ENCODE measurements at places on chromosomes 16 and 17.

- DNase-seq = no peak
Observed at GRCh38 chr17:42289611-42290181, 1.4 kb downstream of the STAT5A start.

- no peak for DNase-seq
Observed at GRCh38 chr16:85563515-85564276, 49.4 kb upstream of the GSE1 start.

DNA sequence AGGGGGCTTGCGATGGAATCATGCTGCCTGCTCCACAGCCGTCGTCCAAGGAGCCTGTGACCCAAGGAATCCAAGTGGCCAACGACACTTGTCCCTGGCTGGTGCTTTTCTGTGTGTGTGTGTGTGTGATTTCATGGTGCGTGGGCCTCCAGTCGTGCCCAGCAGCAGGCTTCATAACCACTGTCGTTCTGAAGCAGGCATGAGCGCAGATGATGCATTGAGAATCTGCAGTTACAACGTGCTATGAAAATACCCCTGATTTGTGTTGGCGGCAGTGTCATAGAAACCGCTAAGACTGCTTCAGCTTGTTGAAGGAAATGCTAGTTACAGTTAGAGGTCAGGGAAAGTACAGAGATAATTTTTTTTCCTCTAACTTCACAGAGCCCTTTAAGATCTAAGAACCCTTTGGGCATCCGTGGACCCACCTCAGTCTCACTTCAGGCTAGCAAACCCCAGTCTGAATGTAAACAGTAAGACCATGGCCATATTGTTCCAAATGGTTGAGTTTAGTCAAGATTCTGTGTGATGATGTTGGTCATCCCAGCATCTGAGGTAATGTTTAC lies 15.6 kb downstream of the C16orf90 start:
- DNase-seq = no peak

- DNase-seq = no peak
Observed at GRCh38 chr17:50396261-50397110, 837 bp downstream of the LRRC59 start.

GRCh38 chr16:8929086-8929748 lies 34.5 kb downstream of the USP7 start:
- no peak for DNase-seq

DNA sequence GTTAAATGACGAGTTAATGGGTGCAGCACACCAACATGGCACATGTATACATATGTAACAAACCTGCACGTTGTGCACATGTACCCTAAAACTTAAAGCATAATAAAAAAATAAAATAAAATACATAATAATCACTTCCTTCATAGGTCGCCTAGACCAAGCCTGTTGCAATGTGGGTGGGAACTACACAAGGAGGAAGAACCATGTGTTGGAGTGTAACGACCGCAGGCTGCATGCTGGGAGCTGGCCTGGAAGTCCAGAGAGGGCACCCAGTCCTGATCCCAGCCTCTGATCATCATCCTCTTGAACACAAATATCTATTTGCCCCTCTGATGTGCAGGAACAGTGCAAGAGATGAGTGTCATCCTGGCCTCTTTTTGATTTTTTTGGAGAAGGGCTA lies 224.7 kb upstream of the ASIC2 start:
- no peak for DNase-seq
